ENCODE measurements at places on chromosomes 16 and 17.

DNA sequence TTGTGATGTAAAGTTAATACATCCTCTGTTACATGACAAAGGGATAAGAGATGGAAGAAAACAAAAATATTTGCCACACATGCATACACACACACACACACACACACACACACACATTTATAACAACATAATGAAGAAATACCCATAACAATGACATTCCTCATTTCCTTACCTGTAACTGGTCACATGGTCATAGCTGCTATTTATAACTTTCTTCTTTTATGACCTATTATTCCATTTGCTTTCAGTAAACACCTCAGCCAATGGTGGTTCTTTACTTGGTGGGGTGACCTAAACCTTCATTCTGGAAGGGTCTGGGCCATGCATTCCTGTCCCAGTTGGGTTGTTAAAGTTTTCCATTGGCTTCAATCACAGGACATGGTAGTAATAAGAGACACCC lies 5.3 kb downstream of the MT2A start:
- DNase-seq: no peak

DNA sequence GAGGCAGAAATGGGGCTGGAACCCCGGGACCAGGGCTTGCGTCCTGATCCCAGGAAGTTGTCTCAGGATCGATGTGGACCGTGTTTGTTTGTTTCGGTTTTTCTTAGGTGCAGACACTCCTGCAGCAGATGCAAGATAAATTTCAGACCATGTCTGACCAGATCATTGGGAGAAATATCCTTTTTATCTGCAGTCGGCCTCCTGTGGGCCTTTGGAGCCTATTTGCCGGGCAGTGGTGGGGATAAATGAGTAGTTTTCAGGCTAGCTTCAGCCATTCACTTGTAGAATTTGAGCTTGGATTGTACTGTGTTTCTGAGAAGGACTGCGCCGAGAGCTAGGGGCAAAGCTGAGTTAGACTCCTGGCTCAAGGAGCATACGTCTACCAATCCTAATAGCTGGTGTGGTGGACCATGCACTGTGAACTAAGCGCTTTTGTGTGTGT lies 816 bp downstream of the HSBP1 start:
- DNase-seq: no peak

DNA sequence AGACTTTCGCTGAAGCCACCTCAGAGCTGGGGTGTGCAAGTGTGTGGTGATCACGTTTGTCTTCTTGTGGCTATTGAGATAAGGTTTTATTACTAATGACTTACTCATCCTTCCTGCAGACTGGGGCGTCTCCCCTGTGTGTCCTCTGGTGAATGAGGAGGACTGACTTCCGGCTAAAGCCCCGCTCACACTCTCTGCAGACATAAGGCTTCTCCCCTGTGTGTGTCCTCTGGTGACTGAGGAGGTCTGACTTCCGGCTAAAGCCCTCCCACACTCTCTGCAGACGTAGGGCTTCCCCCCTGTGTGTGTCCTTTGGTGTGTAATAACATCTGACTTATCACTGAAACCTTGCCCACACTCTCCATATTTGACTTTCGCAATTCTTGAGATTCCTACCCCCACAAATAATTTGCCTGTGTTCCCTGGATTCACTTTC lies 19.4 kb downstream of the PRDM7 start:
- peak; percentile 22 for DNase-seq

- no peak for DNase-seq
These were observed 131.5 kb downstream of the SNX11 start for GRCh38 chr17:48238933-48239602.

DNA sequence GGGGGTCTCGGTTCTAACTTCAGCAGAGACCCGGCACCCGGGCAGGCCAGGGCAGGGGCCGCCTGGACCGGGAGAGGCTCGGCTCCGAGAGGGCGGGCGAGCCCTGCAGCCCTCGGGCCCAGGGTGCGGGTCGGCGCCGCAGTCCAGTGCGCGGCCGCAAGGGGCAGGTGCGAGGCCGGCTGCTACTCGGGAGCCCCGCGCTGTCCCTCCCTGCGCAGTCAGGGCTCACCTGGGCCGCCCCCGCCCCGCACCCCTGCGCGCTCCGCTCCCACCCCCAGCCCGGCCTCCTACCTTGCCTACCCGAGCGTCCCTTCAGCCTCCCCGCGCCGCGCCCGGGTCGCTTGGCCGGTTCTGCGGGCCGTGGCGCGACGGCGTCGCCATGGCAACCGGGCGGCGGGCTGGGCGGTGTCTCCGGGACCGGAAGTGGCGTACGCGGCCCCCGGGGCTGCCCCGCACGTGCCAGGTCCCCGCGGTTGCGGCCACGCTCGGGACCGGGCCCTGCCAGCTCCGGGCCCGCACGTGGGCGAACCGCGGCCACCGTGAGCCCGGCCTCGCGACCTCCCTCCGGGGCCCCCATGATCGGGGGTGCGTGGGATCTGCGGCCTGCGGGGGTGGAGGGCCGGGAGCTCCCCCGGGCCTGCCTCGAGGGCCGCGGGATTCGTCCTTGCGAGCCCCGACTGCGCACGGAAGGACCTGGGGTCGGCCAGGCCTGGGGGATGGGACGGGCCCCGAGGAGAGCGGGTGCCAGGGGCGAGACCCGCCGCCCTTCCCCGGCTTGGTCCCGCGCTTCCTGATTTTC lies at the start of gene CYB561:
Gene CYB561, minus strand, starts transcription at position 353 of the 799 bp plus-strand sequence. CDS start 8,759 bp downstream, outside the sequence.
- DNase-seq: peak; percentile 70

- no peak for DNase-seq
These were observed 155.3 kb downstream of the C16orf78 start for GRCh38 chr16:49528866-49529288.

Data from activated T-cell treated with anti-CD3 and anti-CD28 coated beads for 48 hours (primary cell).